ENCODE measurements at places on chromosomes 13 and 19. TPM values are rescaled to one million over a fixed set of nuclear protein-coding genes. Genes with fewer than 3 reads are reported as not detected.

GRCh38 chr19:37572203-37572602, 22.4 kb downstream of the ZNF571 start:
- DNase-seq = no peak

- no peak for DNase-seq
These were observed 8.5 kb downstream of the ZNF526 start for GRCh38 chr19:42228641-42229040.

GRCh38 chr19:5302396-5302795, 38.2 kb downstream of the PTPRS start:
- no peak for DNase-seq

- DNase-seq = no peak
These were observed 1.3 kb downstream of the IZUMO1 start for GRCh38 chr19:48745208-48745995.

DNA sequence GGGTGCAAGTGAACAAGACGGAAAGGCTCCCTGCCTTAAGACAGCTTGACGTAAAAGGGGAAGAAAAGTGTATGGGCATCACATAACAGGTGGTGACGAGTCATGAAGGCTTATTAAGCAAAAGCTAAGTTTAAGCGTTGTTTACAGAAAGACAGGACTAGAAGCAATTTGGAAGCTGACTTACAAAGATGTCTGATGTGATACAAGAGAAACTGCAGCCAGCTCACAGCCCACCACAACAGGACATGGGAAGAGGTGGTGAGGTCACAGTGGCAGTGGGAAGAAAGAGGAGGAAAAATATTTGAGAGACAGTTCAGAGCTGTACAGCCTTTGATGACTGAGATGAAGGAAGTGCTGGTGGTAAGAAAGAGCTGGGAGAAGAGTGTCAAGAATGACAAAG, 181.6 kb downstream of the KLF12 start:
- DNase-seq = no peak

GRCh38 chr13:99590519-99591011, 89.3 kb downstream of the TM9SF2 start:
- DNase-seq = no peak

DNA sequence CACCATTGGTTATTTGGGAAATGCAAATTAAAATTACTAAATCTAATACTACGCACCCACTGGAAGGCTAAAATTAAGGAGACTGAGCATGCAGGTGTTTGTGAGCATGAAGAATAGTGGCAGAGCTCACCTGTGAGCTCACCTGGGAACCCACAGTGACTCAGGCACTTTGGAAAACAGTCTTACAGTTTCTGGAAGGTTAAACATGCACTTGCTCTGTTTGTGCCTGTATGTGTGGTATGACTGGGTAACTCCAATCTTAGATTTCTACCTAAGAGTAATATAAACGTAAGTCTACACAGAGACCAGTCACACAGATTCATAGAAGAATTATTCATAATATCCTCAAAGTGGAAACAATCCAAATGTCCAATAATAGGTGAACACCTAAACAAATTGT, 318.8 kb downstream of the ATP8A2 start:
- DNase-seq = no peak

Gene ZNF91
- polyA plus RNA-seq = 42.9 TPM
